Vein endothelial cell (primary cell): ENCODE measurements at places on chromosomes 13 and 19. TPM values are rescaled to one million over a fixed set of nuclear protein-coding genes. Genes with fewer than 3 reads are reported as not detected.

Gene ZNF524
- 11.9 and 13.7 TPM in 2 replicates for total RNA-seq

Gene CLEC17A
- total RNA-seq = not detected in 2 replicates

Gene CACNG7
- 0.19 TPM in 1 of 2 replicates, not detected in the other for total RNA-seq

Gene POU2F2
- 1.3 and 1.5 TPM in 2 replicates for total RNA-seq

Gene SHISA7
- not detected in 2 replicates for total RNA-seq

Gene SMIM44
- not detected in 2 replicates for total RNA-seq

Gene NRTN
- total RNA-seq = not detected in 2 replicates

Gene GNG7
- 0.48 and 0.98 TPM in 2 replicates for total RNA-seq

Gene ZNF560
- under 0.01 and 0.19 TPM in 2 replicates for total RNA-seq

Gene FCER2
- total RNA-seq = not detected in 2 replicates

Gene PEAK3
- total RNA-seq = not detected in 2 replicates
